Naive thymus-derived CD4-positive, alpha-beta T cell (primary cell): ENCODE measurements at places on chromosomes 4 and X. TPM values are rescaled to one million over a fixed set of nuclear protein-coding genes. Genes with fewer than 3 reads are reported as not detected.

- H3K36me3 ChIP-seq, result no peaks in the 10 kb centered on the region
- no peaks in the 10 kb centered on the region for H3K27me3 ChIP-seq
- no peak overlapping the region for H3K27ac ChIP-seq
- no peaks in the 10 kb centered on the region for H3K4me1 ChIP-seq
- no peak for DNase-seq
Observed at GRCh38 chr4:38775326-38775725, 7.5 kb downstream of the TLR10 start.

DNA sequence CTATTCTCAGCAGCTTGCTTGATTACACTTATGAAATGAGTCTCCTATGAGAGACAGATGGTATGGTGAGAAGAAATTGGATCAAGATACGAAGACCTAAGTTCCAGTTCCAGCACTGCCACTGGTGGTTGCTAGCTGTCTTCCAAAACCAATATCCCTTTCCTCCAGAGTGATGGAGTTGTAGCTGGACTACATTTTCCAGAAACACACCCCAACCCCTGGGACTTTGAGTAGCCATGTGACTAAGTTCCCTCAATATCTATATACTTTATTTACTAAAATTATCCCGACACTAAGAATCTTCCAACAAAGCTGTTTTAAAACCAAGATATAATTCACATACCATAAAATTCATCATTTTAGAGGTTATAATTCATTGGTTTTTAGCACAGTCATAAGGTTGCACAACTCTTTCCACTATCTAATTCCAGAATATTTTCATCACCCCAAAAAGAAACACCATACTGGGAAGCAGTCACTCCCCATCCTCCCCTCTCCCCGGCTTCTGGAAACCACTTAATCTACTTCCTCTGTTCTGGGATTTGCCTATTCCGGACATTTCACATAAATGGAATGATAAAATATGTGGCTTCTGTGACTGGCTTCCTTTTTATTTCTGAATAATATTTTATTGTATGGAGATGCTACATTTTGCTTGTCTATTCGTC lies 118.0 kb downstream of the MANBA start:
- H3K4me1 ChIP-seq, result peaks cover 14% of the 10 kb centered on the region
- DNase-seq, result no peak
- H3K27ac ChIP-seq, result no peak overlapping the region
- H3K4me3 ChIP-seq, result no peak overlapping the region

DNA sequence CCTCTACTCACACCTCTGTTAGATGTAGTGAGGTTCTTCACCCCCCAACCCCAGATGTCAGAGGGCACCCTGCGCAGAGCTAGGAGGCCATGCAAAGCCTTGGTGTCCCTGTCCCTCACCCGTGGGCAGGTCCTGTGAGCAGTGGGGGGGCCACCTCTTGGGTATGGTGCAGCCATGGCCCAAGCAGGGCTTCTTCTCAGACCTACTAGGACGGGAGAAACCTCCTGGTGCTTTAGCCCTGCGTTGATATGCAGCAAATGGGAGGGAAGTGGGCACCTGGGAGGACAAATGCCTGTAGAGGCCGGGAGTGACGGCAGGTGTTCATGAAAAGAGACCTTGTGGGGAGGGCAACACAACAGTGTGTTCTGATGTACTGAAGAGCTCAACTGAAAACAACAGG lies 38.5 kb upstream of the MSANTD1 start:
- no peaks in the 10 kb centered on the region for H3K4me1 ChIP-seq
- H3K36me3 ChIP-seq, result peaks cover 78% of the 10 kb centered on the region

- no peaks in the 10 kb centered on the region for H3K36me3 ChIP-seq
- no peaks in the 10 kb centered on the region for H3K27me3 ChIP-seq
- H3K4me3 ChIP-seq, result no peak overlapping the region
- no peak overlapping the region for H3K27ac ChIP-seq
- peaks cover 43% of the 10 kb centered on the region for H3K4me1 ChIP-seq
Observed at GRCh38 chr4:15769202-15769601, 8.9 kb upstream of the CD38 start.

- H3K27ac ChIP-seq, result no peak overlapping the region
- no peaks in the 10 kb centered on the region for H3K36me3 ChIP-seq
- DNase-seq, result no peak
- H3K27me3 ChIP-seq, result no peaks in the 10 kb centered on the region
- H3K4me3 ChIP-seq, result no peak overlapping the region
Observed at GRCh38 chr4:167233685-167234315, 494 bp downstream of the SPOCK3 start.

GRCh38 chr4:153763404-153763803 lies 3.6 kb upstream of the RNF175 start:
- no peaks in the 10 kb centered on the region for H3K36me3 ChIP-seq
- no peak overlapping the region for H3K27ac ChIP-seq
- no peak overlapping the region for H3K4me3 ChIP-seq
- no peaks in the 10 kb centered on the region for H3K4me1 ChIP-seq

MAGED4 gene
- total RNA-seq, result not detected

OPHN1 gene
- 0.19 TPM for total RNA-seq

DNA sequence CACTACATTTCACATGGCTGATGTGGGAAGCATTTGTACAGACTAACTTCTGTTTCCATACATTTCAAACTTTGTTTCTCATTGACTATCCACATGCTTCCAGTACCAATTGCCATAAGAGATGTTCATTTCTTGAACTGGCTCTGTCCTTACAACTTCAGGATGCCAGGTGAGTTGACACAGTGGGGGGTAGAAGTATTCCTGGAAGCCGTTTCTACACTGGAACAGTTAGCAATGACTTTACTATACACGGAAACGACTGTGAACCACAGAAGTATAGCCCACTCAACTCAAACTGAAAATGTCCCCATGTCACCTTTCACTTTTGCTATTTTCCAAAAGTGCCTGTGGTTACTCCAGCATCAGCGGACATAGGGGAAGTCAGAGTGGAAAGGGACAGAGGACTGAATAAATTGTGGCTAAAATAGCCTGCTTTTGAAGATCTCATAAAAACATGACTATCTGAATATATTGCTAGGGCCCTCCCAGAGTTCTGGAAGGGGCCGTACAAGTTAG lies 38.0 kb upstream of the DSPP start:
- no peak for DNase-seq
- H3K27ac ChIP-seq, result no peak overlapping the region
- no peaks in the 10 kb centered on the region for H3K36me3 ChIP-seq
- H3K27me3 ChIP-seq, result no peaks in the 10 kb centered on the region

DCUN1D4 gene
- 29.5 and 31.3 TPM in 2 replicates for total RNA-seq

- no peak overlapping the region for H3K27ac ChIP-seq
- H3K4me1 ChIP-seq, result no peaks in the 10 kb centered on the region
- no peaks in the 10 kb centered on the region for H3K27me3 ChIP-seq
Observed at GRCh38 chrX:97452283-97452682, 568.6 kb downstream of the RPA4 start.

DNA sequence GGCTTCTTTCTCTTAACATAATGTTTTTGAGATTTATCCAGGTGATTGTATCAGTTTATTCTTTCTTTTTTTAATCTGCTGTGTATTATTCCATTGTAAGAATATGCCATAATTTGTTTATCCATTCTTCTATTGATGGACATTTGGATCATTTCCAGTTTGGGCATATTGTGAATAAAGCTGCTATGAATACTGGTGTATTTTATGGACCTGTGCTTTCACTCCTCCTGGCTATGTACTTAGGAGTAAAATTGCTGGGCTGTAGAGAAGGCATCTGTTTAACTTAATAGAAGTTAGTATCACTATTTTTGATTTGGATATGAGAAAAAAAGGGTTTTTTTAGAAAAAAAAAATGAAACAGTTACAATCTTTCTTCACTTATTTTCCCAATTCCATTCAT lies 50.0 kb upstream of the FAM9C start:
- peaks cover 70% of the 10 kb centered on the region for H3K4me1 ChIP-seq
- DNase-seq, result no peak
- H3K4me3 ChIP-seq, result no peak overlapping the region
- no peaks in the 10 kb centered on the region for H3K27me3 ChIP-seq

DNA sequence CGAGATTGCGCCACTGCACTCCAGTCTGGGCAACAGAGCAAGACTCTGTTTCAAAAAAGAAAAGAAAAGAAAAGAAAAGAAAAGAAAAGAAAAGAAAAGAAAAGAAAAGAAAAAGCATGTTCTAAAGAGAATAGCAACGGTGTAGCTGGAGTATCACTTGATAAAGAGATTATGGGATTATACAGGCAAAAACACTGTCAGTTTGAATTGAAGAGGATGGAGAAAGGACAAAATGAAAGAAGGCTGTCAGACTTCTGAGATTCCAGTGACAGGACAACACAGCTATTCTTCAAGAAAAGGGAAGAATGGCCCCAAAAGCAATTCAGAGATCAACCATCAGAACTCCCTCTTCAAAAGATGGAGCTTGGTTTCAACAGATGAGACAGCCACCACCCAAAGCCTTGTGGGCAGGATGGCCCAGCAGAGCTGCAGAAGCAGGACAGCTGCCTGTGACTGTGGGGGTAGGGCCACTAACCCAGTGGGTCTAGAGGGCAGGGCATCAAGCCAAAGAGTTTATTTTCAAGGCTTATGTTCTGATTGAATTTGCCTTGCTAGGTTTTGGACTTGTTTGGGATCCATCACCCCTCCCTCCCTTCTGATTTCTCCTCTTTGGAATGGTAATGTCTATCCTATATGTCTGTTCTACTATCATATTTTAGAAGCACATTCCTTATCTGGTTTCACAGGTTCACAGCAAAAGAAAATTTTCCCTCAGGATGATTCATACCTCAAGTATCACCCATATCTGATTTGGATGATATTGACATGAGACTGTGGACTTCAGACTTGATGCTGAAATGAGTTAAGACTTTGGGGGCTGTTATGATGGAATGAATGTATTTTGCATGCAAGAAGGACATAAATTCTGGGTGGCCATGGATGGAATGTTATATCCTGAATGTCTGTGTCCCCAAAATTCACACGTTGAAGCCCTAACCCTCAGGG lies 17.5 kb downstream of the RFC1 start:
- DNase-seq, result no peak
- H3K4me1 ChIP-seq, result peaks cover 8% of the 10 kb centered on the region
- no peak overlapping the region for H3K4me3 ChIP-seq
- no peaks in the 10 kb centered on the region for H3K27me3 ChIP-seq
- H3K36me3 ChIP-seq, result peaks cover 17% of the 10 kb centered on the region

- DNase-seq, result no peak
- no peaks in the 10 kb centered on the region for H3K4me1 ChIP-seq
- no peaks in the 10 kb centered on the region for H3K36me3 ChIP-seq
- no peak overlapping the region for H3K27ac ChIP-seq
Observed at GRCh38 chr4:102139932-102140331, 205.3 kb downstream of the SLC39A8 start.
